MCF 10A (cell line): ENCODE measurements at places on chromosomes 1 and 21. TPM values are rescaled to one million over a fixed set of nuclear protein-coding genes. Genes with fewer than 3 reads are reported as not detected.

- DNase-seq = no peak
Measured at GRCh38 chr1:183945428-183946319, 91.9 kb downstream of the COLGALT2 start.

- no peak for DNase-seq
Measured at GRCh38 chr1:169630006-169630405, at the start of gene SELP. Gene SELP, minus strand, starts transcription at chr1:169630124. Its CDS starts 50 bp downstream, at chr1:169630074.

DNA sequence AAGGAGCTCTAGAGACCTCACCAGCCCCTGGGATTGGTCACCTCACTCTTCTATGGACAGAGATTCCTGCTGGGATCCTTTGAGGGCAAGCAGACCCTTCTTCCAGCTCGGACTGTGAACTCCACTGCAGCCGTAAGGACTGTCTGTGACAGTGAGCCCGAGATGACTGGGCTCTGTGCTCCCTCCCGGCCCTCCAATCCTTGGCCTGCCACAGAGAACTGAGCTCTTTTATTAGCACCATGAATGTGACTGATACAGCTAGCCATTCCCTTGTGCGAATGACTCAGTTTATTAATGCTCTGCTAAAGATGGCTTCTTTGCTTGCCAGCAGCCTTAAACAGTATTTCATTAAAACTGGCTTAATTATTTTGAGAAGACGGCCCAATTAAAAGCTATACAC, 194.6 kb upstream of the LMO4 start:
- DNase-seq = no peak

ZNF683 gene
- not detected in 2 replicates for total RNA-seq

SRSF4 gene
- total RNA-seq = 95.8 and 97.9 TPM in 2 replicates

RGL1 gene
- 2.1 and 2.3 TPM in 2 replicates for total RNA-seq

NBPF4 gene
- not detected in 2 replicates for total RNA-seq
